ENCODE measurements at places on chromosomes 1 and 21.
A peak's percentile ranks its signal among the peaks of the same experiment; 100 is the strongest.

GRCh38 chr21:37292041-37292440 lies 24.9 kb upstream of the VPS26C start:
- no peak for DNase-seq

DNA sequence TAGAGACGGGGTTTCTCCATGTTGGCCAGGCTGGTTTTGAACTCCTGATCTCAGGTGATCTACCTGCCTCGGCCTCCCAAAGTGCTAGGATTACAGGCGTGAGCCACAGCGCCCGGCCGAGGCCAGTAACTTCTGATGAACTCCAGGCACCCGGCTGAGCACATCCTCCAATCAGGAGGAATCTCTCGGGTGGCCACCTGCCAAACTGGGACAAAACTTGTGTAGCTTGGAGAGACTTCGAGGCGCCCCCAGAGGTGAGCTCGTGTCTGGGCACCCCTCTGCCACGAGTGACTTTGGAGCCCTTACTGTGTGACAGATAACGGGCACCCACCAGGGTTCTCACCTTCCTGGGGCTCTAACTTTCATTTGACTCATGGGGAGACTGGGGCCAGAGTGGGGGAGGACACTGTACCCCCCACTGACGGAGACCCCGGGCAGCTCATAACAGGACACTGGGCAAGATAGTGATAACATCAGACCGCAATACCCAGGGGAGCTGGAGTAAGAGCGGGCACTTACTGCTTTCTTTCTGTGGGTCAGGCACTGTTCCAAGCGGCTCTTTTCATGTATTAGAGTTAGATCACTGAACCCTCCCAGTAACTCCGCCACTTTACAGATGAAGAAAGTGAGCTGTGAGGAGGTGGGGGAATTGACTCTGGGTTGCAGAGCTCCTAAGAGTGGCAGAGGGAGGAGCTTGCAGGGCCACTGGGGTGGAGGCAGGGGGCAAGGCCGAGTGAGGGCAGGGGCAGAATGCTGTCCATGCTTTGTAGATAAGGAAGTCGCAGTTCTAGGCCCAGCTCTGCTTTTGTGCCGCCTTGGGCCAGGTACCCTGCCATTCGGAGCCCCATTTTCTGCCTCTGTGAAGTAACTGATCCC lies 1.9 kb upstream of the PADI2 start:
- no peak for DNase-seq

DNA sequence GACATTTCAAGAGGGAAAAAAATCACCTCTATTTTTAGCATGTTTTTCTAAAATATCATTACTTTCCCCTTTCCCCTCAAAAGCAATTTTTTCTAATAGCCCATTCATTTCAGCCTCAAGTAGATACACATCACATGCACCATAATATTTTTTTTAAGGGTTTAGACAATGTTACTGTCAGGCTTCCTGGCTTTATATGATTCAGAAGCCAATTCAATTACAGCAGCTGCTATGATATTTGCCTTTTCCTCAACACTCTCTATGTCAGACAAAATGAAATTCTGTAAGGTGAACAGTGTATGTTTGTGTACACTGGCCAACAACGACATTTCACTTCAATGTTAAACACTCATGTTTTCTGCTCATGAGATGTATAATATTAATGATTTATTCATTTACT lies 46.5 kb downstream of the OMA1 start:
- peak; percentile 46 for DNase-seq

- DNase-seq, result peak; percentile 21
These were observed 37.6 kb upstream of the GORAB start for GRCh38 chr1:170494369-170494768.

GRCh38 chr1:24406788-24407187 lies 6.8 kb downstream of the STPG1 start:
- DNase-seq, result no peak

GRCh38 chr1:231751415-231751814 lies 124.8 kb downstream of the DISC1 start:
- no peak for DNase-seq

DNA sequence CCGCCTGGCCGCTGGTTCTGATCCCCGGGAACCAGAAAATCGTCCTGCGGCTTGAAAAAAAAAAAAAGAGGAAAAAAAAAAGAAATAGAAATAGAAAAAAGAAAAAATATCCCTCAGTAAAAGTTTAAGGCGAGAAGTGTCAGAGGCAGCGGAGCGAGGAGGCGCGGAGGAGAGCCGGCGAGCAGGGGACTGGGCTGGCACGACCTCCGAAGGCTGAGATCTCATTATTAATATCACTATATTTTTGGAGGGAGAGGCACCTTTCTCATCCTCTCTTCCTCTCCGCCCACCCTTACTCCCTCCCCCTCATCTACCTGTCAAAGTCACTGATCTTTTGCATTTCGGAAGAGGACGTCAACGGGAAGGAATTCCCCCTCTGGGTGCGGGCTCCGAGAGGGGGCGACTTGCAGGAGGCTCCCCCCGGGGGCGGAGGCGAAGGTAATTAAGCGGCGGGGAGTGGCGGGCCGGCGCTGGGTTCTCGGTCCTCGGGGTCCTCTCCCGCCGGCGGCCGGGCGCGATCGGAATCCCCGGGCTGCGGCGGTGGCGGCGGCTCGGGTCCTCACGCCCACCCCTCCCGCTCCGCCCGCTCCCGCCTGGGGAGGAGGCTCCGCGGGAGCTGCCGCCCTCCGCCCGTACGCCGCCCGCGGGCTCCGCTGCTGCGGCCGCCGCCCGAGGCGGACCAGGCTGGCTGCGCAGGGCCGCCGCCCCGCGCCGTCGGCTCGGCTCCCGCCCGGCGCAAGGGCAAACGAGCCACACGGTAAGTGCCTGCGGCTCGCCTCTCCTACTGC lies at the start of gene NTNG1:
TSS of gene NTNG1 (plus strand) at position 337 of the 788 bp plus-strand sequence.
- peak; percentile 52 for DNase-seq

- DNase-seq, result no peak
These were observed 101.5 kb upstream of the TLR5 start for GRCh38 chr1:223244366-223245103.

GRCh38 chr1:150257624-150258585 lies at the start of gene CA14:
Gene CA14, plus strand, starts transcription at chr1:150257774. Its CDS starts 355 bp downstream, at chr1:150258129.
- DNase-seq, result no peak

DNA sequence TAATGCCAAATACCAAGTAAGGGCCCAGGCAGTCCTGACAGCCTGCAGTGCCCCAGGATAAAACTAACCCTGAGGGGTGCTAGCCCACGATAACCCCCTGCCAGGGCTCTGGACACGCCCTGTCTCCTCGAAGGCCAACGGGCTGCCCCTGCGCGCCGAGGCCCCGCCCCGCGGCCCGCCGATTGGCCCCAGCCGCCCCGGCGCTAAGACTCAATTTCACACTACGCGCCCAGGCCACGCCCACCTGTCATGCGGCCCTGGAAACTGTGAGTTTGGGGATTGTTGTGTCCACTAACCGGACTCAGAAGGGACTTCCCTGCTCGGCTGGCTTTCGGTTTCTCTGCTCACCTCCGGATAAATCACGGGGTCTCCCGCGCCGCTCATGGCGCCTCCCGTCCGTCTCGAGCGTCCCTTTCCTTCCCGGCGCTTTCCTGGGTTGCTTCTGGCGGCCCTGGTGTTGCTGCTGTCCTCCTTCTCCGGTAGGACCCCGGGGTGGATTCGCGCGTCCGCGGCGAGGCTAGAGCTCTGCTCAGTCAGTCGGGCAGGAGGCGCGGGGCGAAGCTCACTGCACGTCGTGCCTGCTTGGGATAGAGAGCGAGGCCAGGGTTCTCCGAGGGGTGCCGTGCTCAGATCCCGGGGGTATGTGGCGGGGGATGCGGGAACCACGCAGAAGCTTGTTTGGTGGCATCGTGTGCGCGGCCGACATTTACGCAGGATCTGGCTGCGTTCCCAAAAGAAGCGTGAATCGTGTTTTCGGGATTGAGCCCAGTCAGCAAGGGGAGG lies at the start of gene CR1L:
TSS of gene CR1L (plus strand) at position 282 of the 783 bp plus-strand sequence. CDS start at position 383, 101 bp downstream.
- no peak for DNase-seq

GRCh38 chr1:39250460-39251240 lies 46.2 kb downstream of the MACF1 start:
- no peak for DNase-seq

GRCh38 chr1:147091801-147092200 lies 80.5 kb downstream of the PRKAB2 start:
- DNase-seq, result no peak

DNA sequence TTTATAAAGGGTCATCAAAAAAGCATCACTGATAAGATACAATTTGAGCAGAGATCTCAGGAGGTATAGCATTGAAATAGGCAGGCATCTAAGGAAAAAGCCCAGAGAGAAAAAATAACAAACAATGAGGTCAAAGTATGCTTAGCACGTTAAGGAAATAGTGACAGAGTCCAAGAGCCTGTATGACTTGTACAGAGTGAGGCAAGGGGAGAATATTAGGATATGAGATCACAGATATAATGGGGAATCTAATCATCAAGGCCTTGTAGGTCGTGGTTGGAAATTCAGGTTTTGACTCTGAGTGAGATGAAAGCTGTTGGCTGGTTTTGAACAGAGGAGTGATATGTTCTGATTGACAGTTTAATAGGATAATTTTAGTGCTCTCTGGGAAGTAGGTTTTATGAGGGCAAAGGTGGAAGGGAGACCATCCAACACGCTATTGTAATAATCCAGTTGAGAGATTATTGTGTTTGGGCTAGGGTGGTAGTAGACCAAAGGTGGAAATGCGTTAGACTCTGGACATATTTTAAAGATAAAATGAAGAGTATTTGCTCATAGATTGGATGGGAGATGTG lies 644.6 kb upstream of the TMPRSS15 start:
- DNase-seq, result no peak
